Activated naive CD4-positive, alpha-beta T cell (primary cell): ENCODE measurements at places on chromosomes 7 and 10.

DNA sequence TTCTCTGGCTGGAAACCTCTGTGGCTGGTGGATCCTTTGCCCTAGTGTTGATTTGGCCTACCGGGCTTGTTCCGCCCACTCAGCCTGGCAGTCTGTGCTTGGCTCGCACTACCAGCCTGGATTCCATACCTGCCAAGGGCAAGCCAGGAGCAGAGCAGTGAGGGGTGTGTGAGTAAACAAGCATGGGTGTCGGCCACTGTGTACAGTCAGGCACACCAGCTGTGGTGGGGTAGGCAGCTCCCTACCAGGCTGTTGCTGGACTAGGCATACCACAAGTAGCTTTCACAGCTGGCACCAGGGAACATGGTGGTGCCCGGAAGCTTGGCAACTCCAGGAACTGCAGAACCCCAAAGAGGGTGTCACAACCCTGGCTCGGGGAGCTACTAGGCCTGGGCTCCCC, 942.9 kb upstream of the LRRN3 start:
- DNase-seq: no peak

- no peak for DNase-seq
Observed at GRCh38 chr7:2523941-2524807, 4.6 kb downstream of the LFNG start.

- no peak for DNase-seq
Observed at GRCh38 chr7:41916450-41916927, 213.6 kb upstream of the INHBA start.

DNA sequence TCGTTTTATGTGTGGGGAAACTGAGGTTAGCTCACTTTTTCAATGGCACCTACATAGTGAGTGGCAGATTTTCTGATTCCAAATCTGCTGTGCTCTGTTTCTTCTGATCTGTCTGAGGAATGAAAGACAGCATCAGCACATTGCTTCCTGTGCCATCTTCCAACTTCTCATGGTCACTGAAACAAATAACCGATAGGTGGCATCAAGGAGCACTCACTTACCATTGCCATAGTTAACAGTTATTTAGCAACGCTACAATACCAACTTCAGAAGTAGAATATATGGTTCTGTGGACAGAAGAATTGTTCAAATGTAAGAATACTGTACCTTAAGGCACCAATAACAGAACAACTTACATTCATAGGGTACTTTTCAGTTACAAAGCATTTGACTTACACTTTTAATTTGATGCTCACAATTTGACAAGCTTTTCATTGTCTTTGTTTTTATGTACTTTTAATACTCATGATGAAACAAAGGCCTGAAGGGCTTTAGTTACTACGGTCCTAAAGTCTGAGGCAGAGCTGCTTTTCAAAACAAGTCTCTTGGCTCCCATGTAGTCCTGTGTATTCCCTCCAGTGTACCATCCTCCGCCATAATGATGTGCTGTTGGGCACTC, 228.9 kb upstream of the TCF7L2 start:
- no peak for DNase-seq

DNA sequence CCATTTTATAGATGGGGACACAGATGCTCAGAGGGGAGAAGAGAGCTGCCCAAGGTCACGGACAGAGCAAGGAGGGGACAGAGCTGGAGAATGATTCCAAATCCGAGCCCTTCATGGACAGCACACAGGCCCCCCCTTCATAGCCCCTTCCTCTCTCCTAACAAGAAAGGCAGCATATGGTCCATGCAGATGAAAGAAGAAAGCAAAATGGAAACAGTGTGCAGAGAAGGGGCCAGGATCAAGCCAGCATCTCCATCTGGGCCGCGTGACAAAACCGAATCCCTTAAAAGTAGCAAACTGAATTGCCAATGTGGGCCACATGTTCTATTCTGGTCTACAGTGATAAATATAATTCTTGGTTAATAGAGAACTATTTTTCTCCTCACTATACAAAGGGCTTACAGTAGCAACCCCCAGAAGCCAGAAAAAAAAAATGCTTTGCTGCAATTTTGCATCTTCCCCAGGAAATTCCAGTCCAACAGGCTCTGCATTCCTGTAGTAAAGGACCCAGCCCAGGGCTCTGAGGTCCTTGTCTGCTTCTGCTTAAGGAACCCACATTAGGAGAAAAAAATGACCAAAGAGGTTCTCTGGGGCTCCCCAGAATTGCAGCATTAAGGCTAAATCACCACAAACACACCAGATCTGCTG, 7.8 kb downstream of the CPXM2 start:
- DNase-seq: no peak

DNA sequence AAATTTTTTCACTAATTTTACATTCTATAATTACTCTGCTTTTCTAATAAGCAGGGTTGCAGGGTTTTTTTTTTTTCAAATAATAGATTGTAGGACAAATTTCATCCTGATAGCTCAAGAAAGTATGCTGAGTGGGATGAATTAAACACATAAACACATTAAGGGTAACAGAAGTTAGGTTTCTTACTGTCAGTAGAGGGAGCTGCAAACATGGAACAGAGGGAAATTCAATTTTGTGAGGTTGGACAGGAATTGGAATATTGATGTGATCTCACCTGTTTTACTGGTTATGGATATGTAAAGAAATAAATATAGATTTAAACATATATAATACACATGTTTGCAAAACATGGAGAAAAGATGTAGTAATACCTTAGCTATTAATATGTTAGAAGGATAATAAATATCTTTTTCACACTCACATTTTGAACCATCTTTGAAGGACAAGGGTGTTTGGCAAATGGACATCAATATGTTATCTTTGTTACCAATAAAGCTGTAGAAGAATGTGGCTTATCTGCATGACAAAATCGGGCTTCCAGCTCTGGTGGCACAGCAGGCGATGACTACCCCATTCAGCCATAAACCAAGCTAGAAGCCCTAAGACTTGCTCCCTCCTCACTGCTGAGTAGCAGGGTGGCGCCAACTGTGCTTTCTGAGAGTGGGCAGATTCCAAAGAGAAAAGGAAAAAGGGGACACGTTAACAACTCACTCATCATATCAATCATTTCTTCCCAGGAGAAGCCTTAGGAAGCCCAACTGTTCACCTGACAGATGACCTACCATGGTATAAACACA, 1257.4 kb downstream of the GATA3 start:
- no peak for DNase-seq

GRCh38 chr10:77967611-77968022, 41.1 kb upstream of the DLG5 start:
- no peak for DNase-seq

- DNase-seq: no peak
Observed at GRCh38 chr10:84820120-84820519, 491.7 kb downstream of the CCSER2 start.

DNA sequence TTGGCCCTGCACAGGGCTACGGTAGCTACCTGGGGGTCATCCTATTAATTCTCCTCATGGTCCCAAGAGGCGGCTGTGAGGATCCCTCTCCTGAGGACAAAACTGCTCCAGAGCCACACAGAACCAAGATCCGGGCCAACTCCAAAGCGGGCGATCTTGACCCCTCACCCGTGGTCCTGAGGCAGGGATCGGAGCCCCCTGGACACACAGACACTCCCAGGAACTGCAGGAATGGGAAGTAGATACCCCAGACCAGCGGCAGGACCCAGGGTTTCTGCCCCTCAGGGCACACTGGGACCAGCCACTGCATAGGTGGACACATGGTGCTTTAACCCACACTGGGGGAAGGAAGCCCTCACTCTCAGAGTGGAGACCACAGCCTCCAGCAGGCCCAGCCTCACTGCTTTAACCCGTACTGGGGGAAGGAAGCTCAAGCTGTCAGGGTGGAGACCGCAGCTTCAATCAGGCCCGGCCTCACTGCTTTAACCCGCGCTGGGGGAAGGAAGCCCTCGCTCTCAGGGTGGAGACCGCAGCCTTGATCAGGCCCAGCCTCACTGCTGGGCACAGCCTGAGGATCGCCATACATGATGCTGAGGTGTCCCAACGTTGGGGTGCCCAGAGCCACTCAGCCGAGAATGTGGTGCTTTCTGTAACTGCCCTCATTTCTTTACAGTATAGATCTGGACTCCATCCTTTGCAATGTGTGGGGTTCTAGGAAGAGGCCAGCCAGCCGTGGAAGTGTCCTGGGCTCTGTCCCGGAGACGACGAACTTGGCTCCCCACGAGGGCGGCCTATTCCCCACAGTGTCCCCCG, 60.1 kb downstream of the DIP2C start:
- no peak for DNase-seq

DNA sequence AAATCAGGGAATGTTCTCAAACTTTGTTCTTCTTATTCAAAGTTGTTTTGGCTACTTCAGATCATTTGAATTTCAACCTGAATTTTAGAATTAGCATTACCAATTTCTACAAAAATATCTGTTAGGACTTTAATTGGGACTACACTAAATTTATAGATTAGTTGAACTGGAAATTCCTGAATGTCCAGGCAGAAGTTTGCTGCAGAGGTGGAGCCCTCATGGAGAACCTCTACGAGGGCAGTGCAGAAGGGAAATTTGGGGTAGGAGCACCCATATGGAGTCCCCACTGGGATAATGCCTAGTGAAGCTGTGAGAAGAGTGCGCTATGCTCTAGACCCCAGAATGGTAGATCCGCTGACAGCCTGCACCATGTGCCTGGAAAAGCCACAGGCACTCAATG, 22.8 kb upstream of the AGMO start:
- DNase-seq: no peak

GRCh38 chr10:88582806-88583583, at the start of gene RNLS:
RNLS (minus strand) TSS chr10:88583318.
- DNase-seq: peak; percentile 50

DNA sequence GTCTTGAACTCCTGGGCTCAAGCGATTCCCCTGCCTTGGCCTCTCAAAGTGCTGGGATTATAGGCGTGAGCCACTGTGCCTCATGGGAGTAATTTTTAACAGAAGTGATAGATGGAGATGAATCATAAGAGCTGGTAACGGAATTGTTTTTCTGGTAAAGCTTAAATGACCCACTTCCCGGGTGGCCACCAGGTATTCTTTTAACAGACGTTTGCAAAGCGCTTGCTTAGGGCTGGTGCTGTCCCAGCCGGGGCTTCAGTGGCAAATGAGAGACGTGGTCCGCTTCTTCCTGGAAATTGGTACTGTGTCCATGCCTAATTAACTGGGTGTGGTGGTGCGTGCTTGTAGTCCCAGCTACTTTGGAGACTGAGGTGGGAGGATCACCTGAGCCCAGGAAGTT, 23.5 kb downstream of the CAMK1D start:
- no peak for DNase-seq

DNA sequence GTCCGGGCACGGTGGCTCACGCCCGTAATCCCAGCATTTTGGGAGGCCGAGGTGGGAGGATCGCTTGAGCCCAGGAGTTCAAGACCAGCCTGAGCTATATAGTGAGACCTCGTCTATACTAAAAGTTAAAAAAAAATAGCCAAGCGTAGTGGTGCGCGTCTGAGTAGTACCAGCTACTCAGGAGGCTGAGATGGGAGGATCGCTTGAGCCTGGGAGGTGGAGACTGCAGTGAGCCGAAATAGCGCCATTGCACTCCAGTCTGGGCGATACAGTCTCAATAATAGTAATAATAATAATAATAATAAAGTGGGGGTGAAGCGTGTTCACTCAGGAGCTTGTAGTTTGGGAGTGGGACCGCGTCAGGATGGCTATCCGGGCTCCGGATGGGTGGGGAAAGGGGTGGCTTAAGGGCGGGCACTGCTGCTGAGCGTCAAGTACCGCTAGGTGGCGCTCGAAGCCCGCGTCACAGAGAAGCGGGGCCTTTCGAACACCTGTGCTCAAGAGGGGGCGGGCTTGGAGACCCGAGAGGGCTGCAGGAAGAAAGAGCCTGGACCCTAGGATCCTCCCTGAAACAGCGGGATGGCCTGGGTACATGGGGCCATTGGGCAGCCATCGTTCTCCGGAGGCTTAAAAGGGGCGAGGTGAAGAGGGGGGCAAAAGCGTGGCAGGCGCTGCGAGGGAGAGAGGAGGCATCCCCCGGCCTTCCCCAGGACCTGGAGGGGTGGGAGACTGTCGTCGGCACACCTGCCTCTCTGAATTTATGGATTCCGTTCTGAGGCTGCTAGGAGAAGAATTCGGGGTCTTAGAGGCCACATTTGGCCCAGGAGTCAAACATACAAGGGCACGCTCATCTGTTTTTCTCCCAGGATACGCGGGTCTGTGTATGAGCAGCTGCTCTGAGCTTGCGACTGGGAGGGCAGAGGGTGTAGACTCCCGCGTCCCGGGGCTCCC, 14.5 kb downstream of the LBX1 start:
- DNase-seq: peak; percentile 51

DNA sequence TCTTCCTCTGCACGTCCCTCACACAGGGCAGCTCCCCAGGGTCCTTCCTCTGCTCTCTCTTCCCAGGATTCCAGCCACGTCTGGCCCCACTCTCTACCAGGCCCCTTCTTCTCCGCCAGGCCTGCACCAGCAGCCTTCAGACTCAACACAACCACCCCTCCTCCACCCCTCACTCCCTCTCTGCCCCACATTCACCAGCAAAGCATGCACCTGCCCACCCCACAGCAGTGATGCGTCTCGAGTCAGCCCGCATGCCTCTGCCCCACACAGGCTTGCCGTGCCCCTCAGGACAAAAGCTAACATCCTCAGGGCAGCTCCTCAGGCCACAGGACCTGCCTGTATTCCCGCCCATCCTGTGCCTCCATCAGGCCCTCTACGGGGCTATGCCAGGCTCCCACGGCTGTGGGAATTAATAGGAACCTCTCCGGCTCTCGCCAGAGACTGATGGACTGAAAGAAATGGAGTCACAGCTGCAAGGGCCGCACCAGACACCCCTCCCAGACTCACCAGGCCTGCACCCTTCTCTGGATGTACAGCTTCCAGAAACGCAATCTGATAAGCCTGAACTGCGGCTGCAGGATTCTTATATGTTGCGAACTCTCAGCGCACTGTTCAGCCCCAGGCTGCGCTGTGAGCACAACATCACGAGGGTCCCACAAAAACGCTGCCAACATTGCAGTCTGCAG, 100.1 kb downstream of the CYTH3 start:
- DNase-seq: no peak

GRCh38 chr10:97570146-97570788, 2.3 kb upstream of the ANKRD2 start:
- DNase-seq: no peak

- DNase-seq: no peak
Observed at GRCh38 chr10:96339956-96340904, 18.6 kb downstream of the OPALIN start.

DNA sequence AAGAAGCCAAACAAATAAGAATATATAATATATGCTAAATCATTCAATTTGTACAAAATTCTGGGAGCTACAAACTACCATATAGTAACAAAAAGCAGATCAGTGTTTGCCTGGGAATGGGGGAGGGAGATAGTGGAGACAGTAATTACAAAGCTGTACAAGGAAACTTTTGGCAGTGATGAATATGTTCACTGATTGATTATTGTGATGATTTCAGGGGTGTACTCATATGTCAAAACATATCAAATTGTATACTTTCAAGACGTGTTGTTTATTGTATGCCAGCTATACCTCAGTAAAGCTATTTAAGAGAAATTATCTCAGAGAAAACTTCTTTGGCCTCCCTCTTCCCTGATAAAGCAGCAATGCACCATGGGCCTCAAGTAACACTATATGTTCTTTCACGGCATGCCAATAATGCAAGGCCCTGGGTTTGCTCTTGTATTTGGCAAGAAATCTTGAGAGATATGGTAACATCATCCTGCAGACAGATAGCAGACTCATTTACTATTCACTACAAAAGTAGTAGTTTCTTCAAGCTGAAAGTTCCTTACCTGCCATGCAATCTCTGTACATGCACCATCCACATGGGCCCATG, 133.5 kb downstream of the HBP1 start:
- no peak for DNase-seq

GRCh38 chr7:75604408-75604807, 112.3 kb downstream of the SPDYE5 start:
- DNase-seq: no peak

- DNase-seq: no peak
Observed at GRCh38 chr7:150855476-150856302, 3.4 kb downstream of the AOC1 start.

- DNase-seq: no peak
Observed at GRCh38 chr10:70756700-70757360, 28.3 kb downstream of the TBATA start.
